ENCODE measurements at places on chromosomes 1 and 21. TPM values are rescaled to one million over a fixed set of nuclear protein-coding genes. Genes with fewer than 3 reads are reported as not detected.
A peak's percentile ranks its signal among the peaks of the same experiment; 100 is the strongest.

DNA sequence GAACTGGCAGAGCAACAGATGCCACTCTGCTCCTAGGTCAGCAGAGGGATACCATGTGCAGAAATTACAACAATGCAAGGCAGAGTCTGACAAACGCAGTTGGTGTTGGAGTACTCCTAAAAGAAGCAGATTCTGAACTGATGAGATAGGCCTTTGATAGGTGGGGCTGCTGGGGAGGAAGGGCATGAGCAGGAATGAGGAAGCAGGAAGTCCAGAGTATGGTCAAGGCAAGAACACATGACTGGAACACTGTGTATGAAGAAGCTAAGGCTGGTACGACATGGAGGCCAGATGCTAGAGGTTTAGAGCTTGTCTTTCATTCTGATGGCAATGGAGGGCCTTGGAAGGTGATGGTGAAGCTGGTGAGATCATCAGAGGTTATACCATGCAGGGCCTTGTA is 11.5 kb upstream of the THRAP3 start:
- H3K27ac ChIP-seq: no peak overlapping the region
- no peak overlapping the region for H3K4me3 ChIP-seq
- DNase-seq: no peak
- H3K36me3 ChIP-seq: no peaks in the 10 kb centered on the region
- no peaks in the 10 kb centered on the region for H3K27me3 ChIP-seq
- peaks cover 3% of the 10 kb centered on the region for H3K4me1 ChIP-seq

GRCh38 chr1:207286786-207287468 is 34.6 kb upstream of the CD55 start:
- H3K4me1 ChIP-seq: no peaks in the 10 kb centered on the region
- DNase-seq: peak; percentile 46

DNA sequence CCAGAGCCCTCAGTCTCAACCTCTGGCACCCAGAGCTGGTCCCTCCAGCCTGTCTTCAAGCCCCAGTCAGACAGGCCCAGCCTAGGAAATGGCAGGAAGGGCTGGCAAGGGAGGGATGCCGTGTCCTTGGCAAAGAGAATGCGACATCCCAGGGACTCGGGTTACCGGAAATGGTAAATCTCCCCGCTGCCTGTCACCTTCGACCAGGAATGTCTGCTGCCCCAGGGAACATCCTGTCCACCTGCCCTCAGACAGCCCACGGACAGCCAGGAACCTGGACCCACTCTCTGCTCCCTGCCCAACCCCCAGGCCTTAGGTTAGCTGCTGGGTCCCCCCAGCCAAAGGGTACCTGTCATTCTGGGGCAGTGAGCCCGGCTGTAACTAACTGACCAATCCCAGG is 23.9 kb downstream of the HSPG2 start:
- no peak for DNase-seq
- peak overlapping the region; percentile 11 for H3K27ac ChIP-seq
- H3K4me3 ChIP-seq: no peak overlapping the region
- H3K27me3 ChIP-seq: no peaks in the 10 kb centered on the region

DNA sequence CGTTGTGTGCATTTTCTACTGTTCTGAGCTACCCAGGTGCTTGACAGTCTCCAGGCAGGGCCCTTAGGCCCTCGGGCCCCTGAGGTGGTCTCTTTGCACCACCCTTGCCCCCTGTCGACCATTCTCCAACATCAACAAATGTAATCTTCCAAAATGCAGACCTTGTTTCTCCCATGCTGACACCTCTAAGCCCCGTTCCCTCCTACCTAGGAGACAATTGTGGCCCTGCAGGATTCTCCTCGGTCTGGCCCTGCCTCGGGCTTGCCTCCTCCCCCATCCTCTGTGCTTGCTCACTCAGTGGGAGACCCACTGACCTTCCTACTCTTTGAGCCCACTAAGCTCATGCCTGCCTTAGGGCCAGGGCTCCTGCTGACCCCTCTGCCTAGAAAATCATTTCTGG is 104.2 kb upstream of the TARDBP start:
- no peak overlapping the region for H3K27ac ChIP-seq
- no peak overlapping the region for H3K4me3 ChIP-seq
- DNase-seq: no peak
- peaks cover 11% of the 10 kb centered on the region for H3K27me3 ChIP-seq

GRCh38 chr21:35818597-35818996 is 241.7 kb downstream of the SETD4 start:
- H3K27me3 ChIP-seq: no peaks in the 10 kb centered on the region
- DNase-seq: no peak
- no peak overlapping the region for H3K4me3 ChIP-seq
- H3K4me1 ChIP-seq: no peaks in the 10 kb centered on the region
- no peak overlapping the region for H3K27ac ChIP-seq

- no peaks in the 10 kb centered on the region for H3K36me3 ChIP-seq
- no peak overlapping the region for H3K27ac ChIP-seq
- no peak for DNase-seq
- no peaks in the 10 kb centered on the region for H3K27me3 ChIP-seq
- H3K4me1 ChIP-seq: no peaks in the 10 kb centered on the region
Observed at GRCh38 chr1:154520333-154520732, 18.1 kb upstream of the SHE start.

- no peaks in the 10 kb centered on the region for H3K36me3 ChIP-seq
- no peak overlapping the region for H3K27ac ChIP-seq
- no peaks in the 10 kb centered on the region for H3K27me3 ChIP-seq
- no peak overlapping the region for H3K4me3 ChIP-seq
Observed at GRCh38 chr1:50175719-50176639, 67.3 kb downstream of the ELAVL4 start.

DNA sequence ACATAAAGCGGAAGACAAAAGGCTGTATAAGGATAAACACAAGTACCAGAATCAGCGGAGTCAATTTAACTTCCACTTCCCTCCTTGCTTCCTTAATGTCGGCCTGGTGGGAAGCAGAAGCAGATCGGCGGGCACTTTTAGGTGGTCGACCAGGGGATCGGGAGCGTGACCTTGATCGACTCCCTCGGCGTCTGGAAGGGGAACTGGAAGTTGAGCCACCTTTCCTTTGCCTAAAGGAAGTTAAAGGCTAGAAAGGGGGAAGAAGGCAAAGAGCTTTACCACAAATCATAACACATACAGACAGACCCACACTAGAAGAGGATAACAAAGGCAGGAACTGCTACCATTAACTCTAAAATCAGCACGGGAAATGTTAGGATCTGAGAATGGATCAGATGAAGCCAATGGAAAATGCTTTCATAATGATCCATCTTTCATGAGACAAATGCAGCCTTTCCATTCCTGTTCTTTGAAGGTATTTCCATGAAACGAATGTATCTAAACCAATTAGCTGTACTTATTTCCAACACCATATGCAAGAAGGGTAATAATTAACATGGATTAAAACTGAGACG is 5.7 kb downstream of the LBR start:
- peaks cover 21% of the 10 kb centered on the region for H3K36me3 ChIP-seq
- H3K27ac ChIP-seq: no peak overlapping the region
- peaks cover 23% of the 10 kb centered on the region for H3K4me1 ChIP-seq
- H3K27me3 ChIP-seq: no peaks in the 10 kb centered on the region
- H3K4me3 ChIP-seq: no peak overlapping the region

- no peak for DNase-seq
- no peak overlapping the region for H3K4me3 ChIP-seq
Observed at GRCh38 chr1:154719586-154720327, 111.8 kb upstream of the ADAR start.

DNA sequence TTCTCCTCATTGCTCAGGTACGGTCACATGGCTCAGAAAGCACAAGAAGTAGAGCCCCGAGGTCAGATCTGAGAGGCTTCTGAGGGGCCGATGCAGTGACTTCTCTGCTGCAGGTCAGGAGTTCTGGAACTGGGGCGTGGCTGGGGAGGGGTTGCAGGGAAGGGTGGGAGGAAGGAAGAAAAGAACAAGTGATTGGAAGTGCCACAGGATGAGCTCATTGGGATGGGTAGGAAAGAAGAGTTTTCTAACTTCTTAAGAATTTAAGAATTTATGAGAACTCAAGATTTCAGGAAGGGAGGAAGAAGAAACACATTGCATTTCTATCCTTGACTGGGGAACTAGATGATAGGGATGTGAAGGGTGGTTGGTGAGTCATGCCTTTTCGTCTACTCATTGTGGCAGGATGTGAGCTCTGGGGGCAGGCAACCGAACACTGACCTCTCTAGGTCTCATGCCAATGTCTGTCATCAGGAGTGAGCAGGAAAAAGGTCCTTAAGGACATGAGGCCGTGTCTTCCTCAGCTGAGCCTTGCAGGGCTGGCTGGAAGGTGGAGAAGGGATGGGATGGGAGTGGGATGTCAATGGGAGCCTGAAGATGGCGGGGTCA is 497 bp downstream of the FCRLB start:
- peaks cover 4% of the 10 kb centered on the region for H3K27me3 ChIP-seq
- no peaks in the 10 kb centered on the region for H3K36me3 ChIP-seq
- no peak overlapping the region for H3K4me3 ChIP-seq
- H3K4me1 ChIP-seq: peaks cover 14% of the 10 kb centered on the region
- no peak overlapping the region for H3K27ac ChIP-seq

DNA sequence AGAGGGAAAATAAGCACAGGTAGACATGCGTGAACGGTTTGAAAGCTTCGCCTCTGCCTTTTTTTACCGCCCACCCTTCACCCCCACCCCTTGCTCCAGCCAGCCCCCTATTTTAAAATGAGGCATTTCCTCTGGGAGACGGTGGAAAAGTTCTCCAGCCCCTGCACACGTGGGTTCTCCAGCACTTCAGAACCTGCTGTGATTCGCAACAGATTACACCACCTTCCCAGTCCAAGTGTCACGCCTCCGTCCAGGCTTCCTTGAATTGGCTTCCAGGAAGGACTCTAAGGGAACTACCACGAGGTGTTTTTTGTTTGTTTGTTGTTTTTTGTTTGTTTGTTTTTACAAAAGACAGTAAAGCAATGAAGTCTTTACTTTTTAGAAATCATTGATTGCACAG is 2.6 kb downstream of the LRRC7 start:
- H3K27me3 ChIP-seq: peaks cover 8% of the 10 kb centered on the region
- peaks cover 4% of the 10 kb centered on the region for H3K4me1 ChIP-seq
- no peak overlapping the region for H3K27ac ChIP-seq
- H3K36me3 ChIP-seq: no peaks in the 10 kb centered on the region
- DNase-seq: peak; percentile 5

- H3K4me3 ChIP-seq: no peak overlapping the region
- H3K4me1 ChIP-seq: peaks cover 5% of the 10 kb centered on the region
- H3K27ac ChIP-seq: no peak overlapping the region
- H3K27me3 ChIP-seq: no peaks in the 10 kb centered on the region
Observed at GRCh38 chr21:45524756-45525152, 17.5 kb downstream of the SLC19A1 start.

DNA sequence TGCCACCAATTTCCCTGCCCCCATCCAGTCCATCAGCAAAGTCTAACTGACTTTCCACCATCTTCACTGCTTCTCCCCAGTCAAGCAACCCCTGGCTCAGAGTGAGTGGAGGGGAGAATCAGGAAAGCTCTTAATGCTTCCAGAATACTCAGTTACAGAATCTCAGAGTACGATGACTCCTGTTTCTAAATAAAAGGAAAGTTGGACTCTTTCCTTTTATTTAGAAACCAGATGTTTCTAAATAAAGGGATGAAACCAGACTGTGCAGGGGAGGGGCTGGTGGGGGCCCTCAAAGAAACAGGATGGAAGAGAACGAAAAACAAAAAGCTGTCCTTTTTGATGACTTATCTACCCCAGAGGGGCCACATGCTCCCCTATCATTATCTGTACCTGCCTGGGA is 85.2 kb upstream of the PPM1J start:
- no peaks in the 10 kb centered on the region for H3K36me3 ChIP-seq
- no peak for DNase-seq
- H3K27me3 ChIP-seq: no peaks in the 10 kb centered on the region
- H3K27ac ChIP-seq: no peak overlapping the region
- H3K4me3 ChIP-seq: no peak overlapping the region
- peaks cover 4% of the 10 kb centered on the region for H3K4me1 ChIP-seq

DNA sequence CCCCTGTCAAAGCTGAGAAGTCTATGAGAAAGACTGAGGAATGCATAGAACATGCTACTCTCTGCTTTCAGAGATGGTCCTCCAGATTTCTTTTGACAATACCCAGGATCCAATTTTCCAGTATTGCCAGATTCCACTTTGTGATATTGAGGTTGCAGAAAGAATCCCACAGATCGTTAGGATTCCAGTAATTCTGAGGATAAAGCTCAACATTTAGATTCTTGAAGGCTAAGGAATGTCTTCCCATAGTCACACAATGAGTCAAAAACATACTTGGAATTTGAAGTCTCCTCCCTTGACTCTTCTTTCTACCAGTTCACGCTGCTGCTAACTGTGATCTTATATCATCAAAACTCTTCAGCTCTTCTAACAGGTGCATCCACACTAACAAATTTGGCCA is 57.1 kb downstream of the TNFSF18 start:
- DNase-seq: no peak
- H3K27ac ChIP-seq: no peak overlapping the region
- no peaks in the 10 kb centered on the region for H3K36me3 ChIP-seq
- H3K4me1 ChIP-seq: no peaks in the 10 kb centered on the region

GRCh38 chr1:31904339-31905092 is 33.7 kb downstream of the PTP4A2 start:
- no peak overlapping the region for H3K4me3 ChIP-seq
- no peak for DNase-seq
- H3K4me1 ChIP-seq: no peaks in the 10 kb centered on the region
- H3K27me3 ChIP-seq: no peaks in the 10 kb centered on the region

GRCh38 chr1:227779021-227779441 is 36.4 kb upstream of the PRSS38 start:
- H3K4me1 ChIP-seq: peaks cover 25% of the 10 kb centered on the region
- H3K27ac ChIP-seq: no peak overlapping the region

- peaks cover 6% of the 10 kb centered on the region for H3K36me3 ChIP-seq
- peak within 1 kb of the TSS; percentile 41 for H3K4me3 ChIP-seq
- peak; percentile 87 for DNase-seq
- H3K4me1 ChIP-seq: peaks cover 39% of the 10 kb centered on the region
- no peaks in the 10 kb centered on the region for H3K27me3 ChIP-seq
Observed at GRCh38 chr1:113978863-113979702, at the start of gene OLFML3. OLFML3 (plus strand) TSS chr1:113979474; CDS start chr1:113979517, 43 bp downstream.

GRCh38 chr1:155650231-155650757 is 38.3 kb downstream of the YY1AP1 start:
- no peak overlapping the region for H3K27ac ChIP-seq
- no peak overlapping the region for H3K4me3 ChIP-seq
- DNase-seq: no peak
- peaks cover 15% of the 10 kb centered on the region for H3K4me1 ChIP-seq
- H3K36me3 ChIP-seq: no peaks in the 10 kb centered on the region

- H3K4me3 ChIP-seq: no peak overlapping the region
- H3K36me3 ChIP-seq: no peaks in the 10 kb centered on the region
- no peaks in the 10 kb centered on the region for H3K27me3 ChIP-seq
- DNase-seq: no peak
- H3K4me1 ChIP-seq: no peaks in the 10 kb centered on the region
Observed at GRCh38 chr1:67407498-67407897, 22.7 kb downstream of the SERBP1 start.

- H3K27ac ChIP-seq: no peak overlapping the region
- no peak overlapping the region for H3K4me3 ChIP-seq
- no peaks in the 10 kb centered on the region for H3K27me3 ChIP-seq
- DNase-seq: no peak
Observed at GRCh38 chr1:25030012-25030411, 99.9 kb upstream of the RUNX3 start.

GRCh38 chr1:151849126-151849525 is 4.4 kb downstream of the THEM5 start:
- peaks cover 3% of the 10 kb centered on the region for H3K27me3 ChIP-seq
- H3K4me3 ChIP-seq: no peak overlapping the region
- H3K4me1 ChIP-seq: peaks cover 4% of the 10 kb centered on the region
- H3K27ac ChIP-seq: no peak overlapping the region

- H3K4me3 ChIP-seq: no peak overlapping the region
- no peaks in the 10 kb centered on the region for H3K36me3 ChIP-seq
- H3K27ac ChIP-seq: no peak overlapping the region
Observed at GRCh38 chr1:36571106-36571505, 88.4 kb upstream of the CSF3R start.

The ALX3 gene
- 1.8 TPM for total RNA-seq

The PGLYRP3 gene
- total RNA-seq: not detected

The LCE1A gene
- not detected for total RNA-seq

The NIBAN1 gene
- total RNA-seq: 19.6 TPM

The ODF2L gene
- 49.3 TPM for total RNA-seq

The AIRE gene
- total RNA-seq: 0.10 TPM

The GIPC2 gene
- total RNA-seq: 1.2 TPM

The NKAIN1 gene
- total RNA-seq: 8.8 TPM

The TMEM61 gene
- 0.39 TPM for total RNA-seq
